GM12878 (cell line): ENCODE measurements at places on chromosomes 4 and X. TPM values are rescaled to one million over a fixed set of nuclear protein-coding genes. Genes with fewer than 3 reads are reported as not detected.
A peak's percentile ranks its signal among the peaks of the same experiment; 100 is the strongest.

DNA sequence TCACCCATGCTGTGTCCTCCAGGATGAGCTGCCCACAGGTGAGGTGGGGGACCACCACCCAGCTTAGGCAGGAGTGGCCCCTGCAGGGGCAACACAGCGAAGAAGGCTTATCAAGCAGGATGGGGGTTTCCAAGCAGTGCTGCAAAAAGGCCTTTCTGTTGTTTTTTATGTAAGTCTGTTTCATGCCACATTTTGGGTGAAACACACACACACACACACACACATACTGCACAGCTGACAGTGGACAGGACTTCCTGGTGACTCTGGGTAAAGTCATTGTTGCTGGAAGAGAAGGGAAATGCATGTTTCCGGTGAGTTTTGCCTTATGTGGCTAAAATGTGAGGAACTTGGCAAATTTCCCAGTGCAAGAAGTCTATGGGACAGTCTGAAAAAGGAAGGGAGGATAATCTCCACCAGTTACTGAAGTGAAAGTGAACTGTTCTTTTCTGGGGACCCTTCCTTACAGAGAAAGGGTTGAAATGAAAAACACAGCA, 119.2 kb downstream of the IRF2 start:
- peak overlapping the region; percentile 99 for H3K27ac ChIP-seq
- no peaks in the 10 kb centered on the region for H3K27me3 ChIP-seq
- DNase-seq = peak; percentile 84
- no peaks in the 10 kb centered on the region for H3K36me3 ChIP-seq
- H3K4me3 ChIP-seq = no peak overlapping the region

DNA sequence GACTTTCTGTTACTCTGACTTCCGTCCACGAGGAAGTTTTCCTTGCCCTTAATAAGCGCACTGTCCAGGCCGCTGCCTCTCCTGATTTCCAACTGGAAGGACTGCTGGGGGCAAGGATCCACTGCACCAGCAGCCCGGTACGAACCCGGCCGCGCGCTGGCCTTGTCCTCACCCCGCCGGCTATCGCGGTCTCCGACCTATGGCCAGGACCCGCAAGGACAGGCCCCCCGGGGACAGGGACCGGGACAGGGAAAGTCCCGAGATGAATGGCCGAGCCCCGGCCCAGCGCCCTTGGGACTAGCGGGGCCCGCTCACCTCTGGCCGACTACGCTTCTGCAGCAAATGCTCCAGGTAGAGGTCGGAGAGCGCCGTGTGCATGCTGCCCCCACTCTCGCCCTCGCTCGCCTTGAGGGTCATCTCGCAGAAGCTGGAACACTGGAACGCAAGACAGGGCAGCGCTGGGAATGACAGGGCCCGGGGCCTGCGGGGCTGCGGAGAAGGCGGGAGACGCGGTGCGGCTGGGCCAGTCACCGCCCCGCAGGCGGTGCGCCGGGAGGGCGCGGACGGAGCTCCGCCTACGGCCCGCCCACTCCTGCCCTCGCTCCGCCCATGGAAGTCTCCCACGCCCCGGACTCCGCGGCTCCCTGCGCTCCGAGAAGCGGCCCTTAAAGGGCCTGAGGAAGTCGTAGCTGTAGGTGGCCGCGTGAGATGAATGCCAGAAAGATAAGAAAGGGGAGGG, at the start of gene MPP1:
TSS of gene MPP1 (minus strand) at position 529 of the 739 bp plus-strand sequence. CDS start at position 417, 112 bp downstream.
- H3K4me1 ChIP-seq = no peaks in the 10 kb centered on the region
- DNase-seq = peak; percentile 36
- peak within 1 kb of the TSS; percentile 70 for H3K4me3 ChIP-seq
- H3K27me3 ChIP-seq = no peaks in the 10 kb centered on the region

DNA sequence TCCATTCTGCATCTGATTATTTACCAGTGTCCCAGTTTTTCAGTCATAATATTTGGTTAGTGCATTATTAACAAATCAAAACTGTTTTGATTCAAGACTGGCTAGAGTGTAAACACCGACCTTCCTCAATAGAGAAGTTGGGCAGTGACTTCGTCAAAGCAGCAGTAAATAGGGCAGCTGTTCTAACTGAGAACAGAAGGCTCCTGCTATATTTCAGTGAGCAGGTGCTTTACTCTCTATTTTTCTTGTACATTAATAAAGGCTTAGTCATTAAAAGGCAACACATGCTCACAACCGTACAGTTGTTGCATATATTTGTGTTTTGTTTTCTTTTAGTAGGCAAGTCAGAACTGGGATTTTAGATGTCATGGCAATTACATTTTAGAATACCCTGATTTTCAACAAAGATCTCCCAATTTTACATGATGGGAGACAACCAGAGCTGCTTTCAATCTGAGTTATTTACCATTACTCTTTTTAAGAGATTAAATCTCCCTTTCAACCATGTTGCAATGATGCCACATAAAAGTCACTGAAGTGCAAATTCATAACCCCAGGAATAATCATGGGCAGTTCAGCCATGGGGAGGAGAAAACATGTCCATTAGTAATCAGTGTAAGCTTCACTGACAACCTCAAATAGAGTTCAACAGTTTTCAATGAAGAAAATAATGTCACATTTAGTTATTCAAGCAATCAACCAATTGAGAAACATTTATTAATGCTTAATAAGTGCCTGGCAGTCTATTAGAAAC, 233.3 kb downstream of the NDST4 start:
- no peaks in the 10 kb centered on the region; the same call in 1 of the 2 replicates for H3K27me3 ChIP-seq
- no peak overlapping the region for H3K4me3 ChIP-seq
- no peaks in the 10 kb centered on the region for H3K4me1 ChIP-seq
- H3K36me3 ChIP-seq = no peaks in the 10 kb centered on the region

- no peak for DNase-seq
- H3K36me3 ChIP-seq = no peaks in the 10 kb centered on the region
- H3K4me1 ChIP-seq = peaks cover 28% of the 10 kb centered on the region
- peak overlapping the region; percentile 86 for H3K27ac ChIP-seq
- H3K4me3 ChIP-seq = peak overlapping the region; percentile 39; the same call in 1 of the 2 replicates
Observed at GRCh38 chr4:7971159-7971631, 31.5 kb upstream of the AFAP1 start.

The TLR3 gene
- polyA plus RNA-seq = not detected in 2 replicates

GRCh38 chr4:102355748-102356147, 10.5 kb upstream of the SLC39A8 start:
- H3K27me3 ChIP-seq = peaks cover 3% of the 10 kb centered on the region; the same call in 1 of the 2 replicates
- DNase-seq = no peak
- no peak overlapping the region for H3K27ac ChIP-seq

GRCh38 chr4:81574991-81575390, 103.3 kb upstream of the RASGEF1B start:
- no peaks in the 10 kb centered on the region for H3K4me1 ChIP-seq
- no peaks in the 10 kb centered on the region for H3K27me3 ChIP-seq
- H3K36me3 ChIP-seq = no peaks in the 10 kb centered on the region
- H3K4me3 ChIP-seq = no peak overlapping the region
- DNase-seq = no peak

- peak overlapping the region; percentile 97 for H3K4me3 ChIP-seq
- peaks cover 41% of the 10 kb centered on the region for H3K4me1 ChIP-seq
- H3K36me3 ChIP-seq = no peaks in the 10 kb centered on the region
- no peaks in the 10 kb centered on the region for H3K27me3 ChIP-seq
- peak overlapping the region; percentile 90 for H3K27ac ChIP-seq
Observed at GRCh38 chr4:2811830-2812611, 19.1 kb downstream of the SH3BP2 start.

The CAMK2D gene
- 6.6 and 12.3 TPM in 2 replicates for polyA plus RNA-seq

DNA sequence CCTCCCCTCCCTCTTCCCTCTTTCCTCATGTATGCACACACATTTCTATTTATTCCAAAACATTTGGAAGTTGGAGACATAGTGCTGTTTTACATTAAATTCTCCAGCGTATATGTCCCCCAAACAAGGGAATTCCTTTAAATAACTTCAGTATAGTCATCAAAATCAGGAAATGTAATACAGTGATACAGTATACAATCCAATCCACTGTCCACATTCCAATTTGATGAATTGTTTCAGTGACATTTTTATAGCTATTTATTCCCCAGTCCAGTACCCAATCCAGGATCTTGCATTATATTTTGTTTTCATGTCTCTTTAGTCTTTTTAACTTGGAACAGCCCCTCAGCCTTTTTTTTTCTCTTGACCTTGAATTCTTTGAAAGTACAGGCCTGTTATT, 233.0 kb downstream of the DKK2 start:
- no peaks in the 10 kb centered on the region for H3K27me3 ChIP-seq
- no peak overlapping the region for H3K27ac ChIP-seq
- H3K4me1 ChIP-seq = no peaks in the 10 kb centered on the region
- H3K4me3 ChIP-seq = no peak overlapping the region
- H3K36me3 ChIP-seq = no peaks in the 10 kb centered on the region

GRCh38 chrX:100643956-100644860, at the start of gene SRPX2:
TSS of gene SRPX2 (plus strand) at chrX:100644199. CDS start at chrX:100646323, 2,124 bp downstream.
- H3K4me3 ChIP-seq = no peak within 1 kb of the TSS
- no peaks in the 10 kb centered on the region for H3K27me3 ChIP-seq
- H3K4me1 ChIP-seq = no peaks in the 10 kb centered on the region
- H3K36me3 ChIP-seq = no peaks in the 10 kb centered on the region
- no peak within 1 kb of the TSS for H3K27ac ChIP-seq

DNA sequence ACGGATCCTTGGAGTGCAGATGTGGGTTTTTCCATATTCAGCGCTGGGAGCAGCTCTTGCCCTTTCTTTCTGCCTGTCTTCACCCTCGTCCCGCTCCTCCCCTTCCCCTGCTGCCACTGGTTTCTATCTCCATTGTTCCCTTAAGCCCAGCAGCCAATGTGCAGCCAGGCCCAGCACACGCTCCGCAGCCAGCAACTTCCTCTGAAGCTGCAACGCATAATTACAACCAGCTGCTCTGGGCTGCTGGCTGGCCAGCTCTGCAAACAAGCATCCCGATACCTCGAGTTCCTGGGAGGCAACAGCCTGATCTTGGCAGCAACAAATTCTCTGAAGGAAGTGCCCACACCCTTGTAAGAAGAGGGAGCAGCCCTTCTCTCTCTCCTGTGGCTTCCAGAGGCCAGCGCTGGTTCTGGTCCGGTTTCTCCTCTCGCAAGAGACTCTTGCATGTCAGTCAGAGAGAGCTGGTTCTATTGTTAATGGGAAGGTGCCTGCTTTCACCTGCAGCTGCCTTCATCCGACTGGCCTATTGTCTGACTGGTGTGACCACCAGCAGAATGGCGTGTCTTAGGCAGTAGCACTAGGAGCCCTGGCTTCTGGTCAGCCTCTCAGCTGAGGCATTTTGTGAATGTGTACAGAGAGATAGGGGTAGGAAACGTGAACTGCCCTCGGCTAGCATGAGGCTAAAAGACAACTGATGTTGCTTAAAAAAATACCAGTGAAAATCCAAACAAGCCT, 83.8 kb upstream of the MAML3 start:
- H3K27ac ChIP-seq = no peak overlapping the region
- peaks cover 4% of the 10 kb centered on the region for H3K4me1 ChIP-seq
- no peak overlapping the region for H3K4me3 ChIP-seq
- H3K36me3 ChIP-seq = no peaks in the 10 kb centered on the region

- H3K4me1 ChIP-seq = no peaks in the 10 kb centered on the region
- no peaks in the 10 kb centered on the region for H3K36me3 ChIP-seq
- H3K27ac ChIP-seq = no peak overlapping the region
- H3K27me3 ChIP-seq = no peaks in the 10 kb centered on the region
Observed at GRCh38 chr4:22607382-22607781, 85.4 kb upstream of the GBA3 start.

The CENPVL2 gene
- not detected in 2 replicates for polyA plus RNA-seq

The S100P gene
- not detected in 2 replicates for polyA plus RNA-seq

GRCh38 chr4:89347363-89348025, 39.9 kb upstream of the GPRIN3 start:
- no peaks in the 10 kb centered on the region for H3K4me1 ChIP-seq
- no peaks in the 10 kb centered on the region for H3K27me3 ChIP-seq
- DNase-seq = no peak
- H3K4me3 ChIP-seq = no peak overlapping the region
- H3K36me3 ChIP-seq = no peaks in the 10 kb centered on the region
- H3K27ac ChIP-seq = no peak overlapping the region

The ARAP2 gene
- 9.9 and 12.3 TPM in 2 replicates for polyA plus RNA-seq

DNA sequence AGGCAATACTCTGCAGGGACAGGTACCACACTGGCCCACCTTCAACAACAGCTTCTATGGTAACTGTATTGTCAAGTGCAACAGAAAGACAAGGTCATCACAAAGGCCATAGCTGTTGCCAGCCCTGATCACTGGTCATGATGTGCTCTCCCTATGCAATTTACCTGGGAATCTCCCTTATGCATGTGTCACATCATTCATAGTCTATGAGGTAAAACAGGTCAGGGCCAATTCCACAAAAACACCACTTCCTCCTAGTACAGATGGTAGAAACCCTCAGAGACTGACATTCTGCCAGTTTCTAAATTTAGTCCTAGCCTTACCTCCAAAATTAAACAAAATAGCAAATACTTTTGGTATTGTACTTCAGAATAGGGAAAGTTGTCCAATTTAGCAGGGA, 132.8 kb downstream of the MGST2 start:
- H3K4me1 ChIP-seq = no peaks in the 10 kb centered on the region
- no peaks in the 10 kb centered on the region; the same call in none of the 2 replicates for H3K27me3 ChIP-seq
- H3K4me3 ChIP-seq = no peak overlapping the region
- no peak for DNase-seq
- H3K27ac ChIP-seq = no peak overlapping the region

GRCh38 chrX:153870791-153871360, 15.1 kb downstream of the L1CAM start:
- no peaks in the 10 kb centered on the region for H3K36me3 ChIP-seq
- H3K4me1 ChIP-seq = no peaks in the 10 kb centered on the region
- no peak for DNase-seq
- peaks cover 2% of the 10 kb centered on the region; the same call in 1 of the 2 replicates for H3K27me3 ChIP-seq

- H3K36me3 ChIP-seq = no peaks in the 10 kb centered on the region
- DNase-seq = no peak
- no peaks in the 10 kb centered on the region for H3K27me3 ChIP-seq
- H3K4me1 ChIP-seq = no peaks in the 10 kb centered on the region
Observed at GRCh38 chr4:143091862-143092261, 92.9 kb upstream of the USP38 start.

- no peak overlapping the region for H3K4me3 ChIP-seq
- H3K27ac ChIP-seq = no peak overlapping the region
- DNase-seq = no peak
- H3K27me3 ChIP-seq = no peaks in the 10 kb centered on the region
- peaks cover 2% of the 10 kb centered on the region; the same call in 1 of the 2 replicates for H3K36me3 ChIP-seq
Observed at GRCh38 chr4:76953956-76954355, 4.4 kb downstream of the SEPTIN11 start.

DNA sequence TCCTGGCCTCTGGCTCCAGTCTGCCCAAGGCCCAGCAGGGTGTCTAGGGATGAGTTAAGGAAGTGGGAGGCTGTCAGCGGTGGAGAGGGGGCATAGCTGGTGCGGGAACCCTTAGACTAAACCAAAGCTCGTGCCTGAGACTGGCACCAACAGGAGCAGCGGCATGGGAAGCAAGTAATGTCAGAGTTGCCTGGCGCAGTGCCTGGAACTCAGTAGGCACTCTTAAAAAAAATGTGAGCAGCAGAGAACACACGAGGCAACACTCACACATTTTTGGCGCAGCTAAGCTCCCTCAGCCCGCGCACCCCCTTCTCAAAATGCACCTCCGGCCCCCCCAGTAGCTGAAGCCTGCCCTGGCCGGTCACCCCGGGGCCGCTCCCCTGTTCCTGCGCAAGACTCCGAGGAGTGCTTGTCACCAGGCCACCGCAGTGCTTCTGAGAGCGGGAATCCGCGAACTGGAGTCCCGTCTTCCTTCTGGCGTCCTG, 583 bp downstream of the GABRE start:
- no peaks in the 10 kb centered on the region for H3K27me3 ChIP-seq
- H3K36me3 ChIP-seq = no peaks in the 10 kb centered on the region
- H3K4me1 ChIP-seq = no peaks in the 10 kb centered on the region
- H3K27ac ChIP-seq = no peak overlapping the region

The ARSJ gene
- polyA plus RNA-seq = 0.19 TPM in 1 of 2 replicates, not detected in the other

The GAB1 gene
- polyA plus RNA-seq = 3.3 and 3.9 TPM in 2 replicates

The TCEAL7 gene
- not detected in 2 replicates for polyA plus RNA-seq

The AKAP14 gene
- polyA plus RNA-seq = not detected in 2 replicates
